ENCODE measurements at places on chromosomes 12 and 14.

DNA sequence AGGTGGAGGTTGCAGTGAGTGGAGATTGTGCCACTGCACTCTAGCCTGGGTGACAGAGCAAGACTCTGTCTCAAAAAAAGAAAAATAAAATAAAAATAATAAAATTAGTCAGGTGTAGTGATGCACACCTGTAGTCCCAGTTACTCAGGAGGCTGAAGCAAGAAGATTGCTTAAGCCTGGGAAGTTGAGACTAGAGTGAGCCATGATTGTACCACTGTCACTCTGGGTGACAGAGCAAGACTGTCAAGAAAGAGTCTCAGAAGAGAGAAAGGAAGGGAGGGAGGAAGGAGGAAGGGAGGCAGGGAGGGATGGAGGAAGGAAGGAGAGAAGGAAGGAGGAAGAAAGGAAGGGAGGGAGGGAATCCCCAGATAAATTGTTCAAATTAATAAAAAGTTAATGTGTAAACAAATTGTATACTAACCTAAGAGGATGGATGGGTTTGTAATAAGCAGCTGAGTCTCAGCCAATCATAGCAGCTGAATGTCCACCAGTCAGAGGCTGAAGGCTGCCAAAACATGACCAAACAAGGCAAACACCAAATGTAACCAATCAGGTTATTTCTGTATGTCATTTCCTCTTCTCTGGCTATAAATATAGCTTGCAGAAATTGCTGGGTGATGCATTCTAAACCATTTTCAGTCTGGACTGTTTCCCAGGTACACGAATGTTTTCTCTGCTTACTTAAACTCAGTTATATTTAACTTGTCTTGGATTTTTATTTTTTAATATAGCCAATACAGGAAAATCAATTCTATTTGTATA, 6.1 kb upstream of the CDCA4 start:
- DNase-seq = no peak

DNA sequence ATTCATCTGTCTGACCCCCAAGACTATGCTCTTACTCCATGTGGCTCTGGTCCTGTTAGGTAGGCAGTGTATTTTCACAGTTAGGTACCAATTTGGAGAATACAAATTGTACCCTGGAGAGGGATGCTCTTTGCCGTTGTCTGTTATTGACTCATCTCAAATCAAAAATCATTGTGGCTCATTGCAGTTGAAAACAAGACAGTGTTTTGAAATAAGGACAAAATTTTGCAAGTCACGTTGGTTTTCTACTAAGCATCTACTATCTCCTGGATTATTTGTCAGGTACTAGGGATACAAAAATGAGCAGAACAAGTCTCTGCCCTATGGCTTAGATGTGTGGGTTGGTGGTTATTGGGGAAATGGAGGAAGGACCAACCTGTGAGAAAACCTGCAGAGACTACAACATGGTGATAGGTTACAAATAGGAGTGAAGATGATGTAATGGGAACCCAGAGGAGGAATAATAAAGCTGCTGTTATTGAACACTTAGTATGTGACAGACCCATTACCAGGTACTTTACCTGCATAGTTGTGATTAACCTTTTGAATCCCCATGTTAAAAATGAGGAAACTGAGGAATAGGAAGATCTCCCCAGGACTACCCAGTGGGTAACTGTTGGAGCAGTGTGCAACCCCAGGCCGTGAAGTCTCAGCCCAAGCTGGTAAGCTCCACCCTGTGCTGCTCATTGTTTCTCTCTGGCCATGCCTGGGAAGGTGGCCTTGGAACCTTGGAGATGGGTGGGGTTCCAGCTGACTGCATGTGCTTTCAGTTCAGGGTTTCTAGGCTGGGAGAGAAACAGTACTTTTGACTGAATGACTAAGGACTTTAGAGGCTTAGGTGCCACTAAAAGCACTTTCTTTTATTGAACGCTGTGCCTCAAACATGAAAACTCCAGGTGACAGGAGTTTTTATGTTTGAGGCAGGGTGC, 72.9 kb upstream of the SRSF5 start:
- no peak for DNase-seq

DNA sequence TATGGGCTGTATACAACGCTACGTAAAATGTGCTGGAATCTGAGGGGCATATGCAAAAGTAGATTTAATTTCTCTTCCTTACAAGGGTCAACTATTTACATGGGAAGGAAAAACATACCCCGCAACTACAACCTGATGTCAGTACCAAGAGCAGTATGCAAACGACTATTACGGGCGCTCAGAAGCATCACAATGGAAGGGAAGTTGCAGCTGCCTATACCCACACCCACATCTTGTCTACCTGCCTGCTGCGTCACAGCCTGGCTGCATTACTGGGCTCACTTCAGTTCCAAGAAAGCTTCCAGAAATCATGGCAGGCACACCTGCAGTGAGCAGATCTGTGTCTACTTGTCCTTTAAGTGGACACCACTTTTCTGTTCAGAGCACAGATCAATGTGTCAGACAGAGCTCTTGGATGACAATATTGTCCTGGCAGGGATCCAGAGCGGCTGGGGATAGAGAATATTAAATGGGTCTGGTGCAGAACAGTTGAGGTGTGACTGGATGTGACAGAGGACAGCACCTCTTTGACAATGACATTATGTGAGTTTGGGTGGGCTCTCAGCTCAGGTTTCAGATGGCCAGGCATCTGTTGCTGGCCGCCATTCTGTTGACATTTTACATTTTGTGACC, 41.5 kb upstream of the GNG2 start:
- no peak for DNase-seq

GRCh38 chr14:77926942-77927341, 127.0 kb downstream of the ADCK1 start:
- DNase-seq = no peak

GRCh38 chr12:88737838-88738472, 157.7 kb upstream of the KITLG start:
- no peak for DNase-seq

DNA sequence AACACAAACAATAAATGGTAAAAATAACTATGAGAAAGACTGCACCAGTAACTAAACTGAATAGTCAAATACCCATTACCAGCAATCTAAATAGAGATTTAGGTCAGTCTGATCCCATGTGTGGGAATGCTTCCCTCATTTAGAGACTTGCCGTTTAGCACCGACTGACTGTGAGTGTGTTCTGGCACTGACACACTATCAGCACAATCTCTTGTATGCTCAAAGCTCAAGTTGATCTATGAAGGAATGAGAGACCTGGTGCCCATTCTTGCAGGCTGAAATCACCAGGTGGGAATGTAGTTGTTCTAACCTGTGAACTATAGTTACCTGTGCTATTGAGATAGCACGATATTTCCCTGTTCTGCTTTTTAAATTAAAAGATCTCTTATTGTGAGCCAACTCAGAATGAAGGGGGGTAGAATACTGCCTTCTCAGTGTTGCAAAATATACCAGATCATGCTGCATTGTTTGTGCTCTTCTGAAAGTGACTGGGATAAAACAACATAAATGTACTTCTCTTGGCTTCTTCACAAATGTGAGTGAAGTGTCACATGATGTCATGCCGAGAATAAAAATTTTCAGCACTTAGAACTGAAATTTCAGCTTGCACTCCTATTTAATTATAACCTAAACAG, 99.6 kb downstream of the LIN7A start:
- DNase-seq = no peak

DNA sequence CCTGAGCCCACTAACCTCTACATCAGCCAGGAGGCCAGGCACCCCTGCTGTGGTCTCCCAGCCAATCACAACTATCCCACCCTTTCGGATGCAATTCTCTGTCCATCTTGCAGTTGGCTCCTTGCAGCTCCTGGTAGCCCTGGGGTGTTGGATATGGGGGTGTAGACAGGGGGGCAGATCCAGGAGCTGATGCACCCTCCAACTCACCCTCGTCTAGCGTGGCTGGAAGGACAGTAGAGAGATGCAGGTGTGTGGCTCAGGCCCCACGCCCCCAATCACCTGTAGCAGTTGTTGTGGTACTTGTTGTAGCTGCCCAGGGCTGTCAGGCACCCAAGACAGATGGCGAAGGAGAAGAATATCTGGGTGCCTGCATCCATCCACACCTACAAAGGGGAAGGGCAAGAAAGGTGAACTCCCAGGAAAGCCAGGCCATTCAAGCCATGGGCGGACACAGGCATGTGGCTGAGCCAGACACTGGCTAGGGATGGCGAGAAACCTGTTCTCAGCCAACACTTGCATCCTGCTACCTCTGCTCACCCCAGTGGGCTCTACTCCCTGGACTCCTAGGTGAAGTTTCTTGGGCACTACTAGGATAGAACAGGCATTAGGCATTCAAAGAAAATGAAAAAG, 13.4 kb upstream of the SLC6A12 start:
- peak; percentile 26 for DNase-seq

DNA sequence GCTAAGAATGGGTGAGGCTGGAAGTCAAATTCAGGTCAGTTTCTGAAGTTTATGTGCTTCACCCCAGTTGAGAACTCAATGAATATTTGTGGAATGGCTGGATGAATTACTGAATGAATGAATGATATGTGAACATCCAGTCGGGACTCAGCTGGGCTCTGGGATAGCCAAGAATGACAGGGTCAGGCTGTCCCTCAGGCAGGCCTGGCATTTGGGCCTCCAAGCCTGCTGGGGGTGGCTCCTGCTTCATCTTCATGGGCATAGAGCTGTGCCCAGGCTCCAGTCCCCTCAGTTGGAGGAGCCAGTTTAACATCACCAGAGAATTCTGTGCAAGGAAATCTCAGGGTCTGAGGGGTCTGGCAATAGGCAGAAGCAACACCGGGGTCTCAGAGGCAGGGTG, 185.8 kb downstream of the PHETA1 start:
- no peak for DNase-seq

Measured in H7 (cell line).